ENCODE measurements at places on chromosomes 2 and 18.

GRCh38 chr18:75124991-75125381, 84.0 kb downstream of the PTGR3 start:
- peak; percentile 49 for DNase-seq

DNA sequence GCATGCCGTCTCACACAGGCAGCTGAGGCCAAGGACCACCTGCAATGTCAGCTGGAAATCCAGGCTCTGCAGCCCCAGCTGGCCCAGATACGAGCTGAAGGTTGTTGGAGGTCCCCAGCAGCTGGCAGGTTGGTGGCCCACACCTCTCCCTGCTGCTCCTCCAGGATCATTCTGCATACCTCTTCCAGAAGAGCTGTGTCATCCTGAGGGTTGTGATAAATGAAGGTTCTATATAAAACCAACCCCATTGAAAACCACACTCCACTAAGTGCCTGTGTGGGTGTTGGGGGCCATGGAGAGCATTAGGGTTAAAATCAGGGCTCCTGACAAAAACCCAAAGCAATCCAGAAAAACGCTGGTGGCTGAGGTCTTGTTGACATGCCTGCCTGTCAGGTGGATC, 50.4 kb downstream of the C1QL2 start:
- no peak for DNase-seq

DNA sequence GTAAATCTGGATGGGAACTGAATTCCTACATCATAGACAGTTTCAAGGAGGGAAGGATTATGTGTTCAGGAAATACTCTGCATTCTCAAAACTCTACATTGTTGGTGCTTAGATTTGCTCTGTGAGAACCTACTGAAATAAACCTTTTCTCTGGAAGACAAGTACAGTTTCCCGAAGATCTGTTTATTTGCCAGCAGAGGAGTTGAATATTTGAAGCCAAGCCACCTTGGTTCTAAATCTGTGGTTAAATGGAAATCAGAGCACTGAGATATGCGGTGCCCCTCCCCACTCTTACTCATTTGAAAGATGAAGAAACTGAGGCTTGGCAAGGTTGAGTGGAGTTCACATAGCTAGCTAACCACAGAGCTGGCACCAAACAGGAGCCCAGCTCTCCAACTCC, 146.3 kb upstream of the CTAGE1 start:
- no peak for DNase-seq

DNA sequence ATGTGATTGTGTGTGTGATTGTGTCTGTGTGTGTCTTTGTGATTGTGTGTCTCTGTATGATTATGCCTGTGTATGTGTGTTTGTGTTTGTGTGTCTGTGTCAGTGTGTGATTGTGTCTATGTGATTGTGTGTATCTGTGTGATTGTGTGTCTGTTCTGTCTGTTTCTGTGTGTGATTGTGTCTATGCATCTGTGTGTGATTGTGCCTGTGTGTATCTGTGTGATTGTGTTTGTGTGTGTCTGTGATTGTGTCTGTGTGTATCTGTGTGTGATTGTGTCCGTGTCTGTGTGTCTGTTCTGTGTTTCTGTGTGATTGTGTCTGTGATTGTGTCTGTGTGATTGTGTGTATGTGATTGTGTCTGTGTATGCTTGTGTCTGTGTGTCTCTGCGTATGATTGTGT, 12.1 kb upstream of the KLHL30 start:
- DNase-seq = no peak

GRCh38 chr2:10533811-10534321, 85.7 kb upstream of the ODC1 start:
- DNase-seq = no peak

- no peak for DNase-seq
Observed at GRCh38 chr18:10242936-10243680, 211.3 kb upstream of the APCDD1 start.

DNA sequence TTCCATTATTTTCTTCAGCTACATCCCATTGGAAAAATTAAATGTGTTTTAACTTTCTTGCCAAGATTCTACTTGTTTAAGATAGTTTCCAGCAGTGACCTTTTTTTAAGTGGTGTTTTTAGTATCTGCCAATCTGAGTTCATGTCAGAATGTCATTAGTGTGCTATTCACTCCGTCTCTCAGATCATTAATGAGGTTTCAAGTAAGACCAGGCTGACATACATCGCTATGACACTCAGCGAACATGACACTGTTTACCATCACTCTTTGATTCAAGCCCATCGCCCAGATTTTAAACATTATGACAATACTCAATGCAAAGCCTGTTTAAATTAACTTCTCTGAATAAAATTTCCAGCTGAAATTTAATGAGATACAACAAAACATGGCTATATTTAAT, 272.0 kb upstream of the KYNU start:
- DNase-seq = no peak

- DNase-seq = no peak
Observed at GRCh38 chr2:45723857-45724256, 72.4 kb downstream of the PRKCE start.

DNA sequence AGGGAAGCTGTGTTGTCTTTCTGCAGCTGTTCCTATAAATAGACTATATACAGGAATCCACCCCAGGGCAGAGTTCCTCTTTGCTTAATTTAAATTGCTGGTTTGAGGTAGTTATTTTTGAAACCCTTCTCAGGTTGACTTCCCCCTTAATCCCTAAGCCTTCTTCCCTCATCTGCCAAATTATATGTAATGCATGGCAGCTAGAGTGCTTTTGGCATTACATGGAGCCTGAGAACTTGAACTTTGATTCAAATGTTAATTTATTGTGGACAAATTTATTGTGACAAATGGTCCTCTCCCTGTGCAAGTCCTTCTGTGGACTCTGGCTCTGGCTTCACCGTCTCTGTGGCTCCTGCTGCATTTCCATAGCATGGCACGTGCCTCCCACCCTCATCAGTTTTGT, 29.2 kb downstream of the MYO1B start:
- no peak for DNase-seq

GRCh38 chr2:10935953-10936942, 24.5 kb downstream of the KCNF1 start:
- no peak for DNase-seq

DNA sequence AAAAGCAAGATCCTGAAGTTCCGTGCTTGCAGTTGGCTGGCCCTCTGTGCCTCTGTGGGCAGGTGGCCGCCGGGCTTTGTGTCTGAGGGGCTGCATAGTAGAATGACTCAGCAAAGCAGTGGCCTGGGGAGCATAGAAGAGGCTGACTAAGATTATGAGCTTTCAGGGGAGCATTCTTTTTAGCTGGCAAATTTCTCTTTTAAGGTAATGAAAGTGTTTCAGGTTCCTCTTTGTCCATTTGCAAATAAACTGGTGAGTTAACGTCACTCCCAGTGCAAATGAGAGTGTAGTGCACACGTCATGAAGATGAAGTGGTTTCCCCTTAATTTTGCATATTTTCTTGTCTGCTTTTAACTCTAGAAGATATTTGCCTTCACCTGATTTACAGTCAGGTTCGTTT, 98.6 kb downstream of the BCL2L11 start:
- no peak for DNase-seq

DNA sequence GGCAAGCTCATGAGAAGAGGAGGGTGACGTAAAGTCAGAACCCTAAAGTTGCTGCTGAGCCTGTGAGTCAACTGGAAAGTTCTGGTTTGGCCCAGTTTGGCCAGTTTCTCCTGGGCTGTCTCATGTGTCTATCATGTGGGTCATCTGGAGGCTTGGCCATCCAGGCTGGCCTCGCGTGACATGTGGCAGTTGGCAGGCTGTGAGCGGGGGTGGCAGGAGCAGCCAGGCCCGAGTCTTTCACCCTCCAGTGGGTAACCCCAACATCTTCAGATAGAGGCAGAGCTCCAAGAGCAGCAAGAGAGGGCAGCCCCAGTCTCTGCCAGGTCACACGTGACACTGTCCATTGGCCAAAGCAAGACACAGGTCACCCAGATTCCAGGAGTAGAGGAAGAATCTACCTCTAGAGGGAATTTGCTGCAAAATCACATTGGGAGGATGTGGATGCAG, 51.5 kb downstream of the FHOD3 start:
- DNase-seq = no peak

DNA sequence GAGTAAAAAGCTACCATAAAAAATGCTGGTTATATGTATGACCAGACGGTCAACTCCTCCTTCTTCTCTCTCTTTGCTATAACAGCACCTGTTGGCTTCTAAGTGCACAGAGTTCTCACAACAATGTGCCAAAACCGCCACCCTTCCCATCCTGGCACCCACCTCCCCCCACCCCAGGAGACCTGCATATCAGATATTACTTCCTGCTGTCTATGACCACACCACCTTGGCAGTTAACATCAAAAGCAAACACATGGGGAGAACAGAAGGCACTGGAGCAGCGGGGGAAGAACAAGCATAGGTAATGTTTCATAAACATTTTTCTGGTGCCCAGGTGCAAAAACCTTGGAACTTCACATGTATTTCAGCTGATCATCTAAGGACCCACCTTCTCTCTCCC, 15.5 kb downstream of the SPRED2 start:
- peak; percentile 21 for DNase-seq

DNA sequence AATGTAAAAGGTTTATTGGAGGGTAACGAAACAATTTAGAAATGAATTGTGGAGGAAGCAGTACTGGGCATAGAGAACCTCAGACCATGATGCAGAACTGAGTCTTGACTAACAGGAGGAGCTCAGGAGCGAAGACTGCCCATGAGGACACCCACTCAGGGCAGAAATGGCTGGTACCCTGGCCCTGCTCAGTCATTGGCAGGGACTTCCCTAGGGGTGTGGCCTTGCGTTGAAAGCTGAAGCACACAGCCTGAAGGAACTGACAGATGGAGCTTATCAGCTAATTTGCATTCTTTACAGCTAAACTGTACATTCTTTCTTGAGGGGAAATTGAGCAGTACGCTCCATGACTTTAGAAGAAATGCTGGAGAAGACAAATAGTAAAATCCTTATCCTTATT, 57.1 kb downstream of the PDK1 start:
- DNase-seq = peak; percentile 92

DNA sequence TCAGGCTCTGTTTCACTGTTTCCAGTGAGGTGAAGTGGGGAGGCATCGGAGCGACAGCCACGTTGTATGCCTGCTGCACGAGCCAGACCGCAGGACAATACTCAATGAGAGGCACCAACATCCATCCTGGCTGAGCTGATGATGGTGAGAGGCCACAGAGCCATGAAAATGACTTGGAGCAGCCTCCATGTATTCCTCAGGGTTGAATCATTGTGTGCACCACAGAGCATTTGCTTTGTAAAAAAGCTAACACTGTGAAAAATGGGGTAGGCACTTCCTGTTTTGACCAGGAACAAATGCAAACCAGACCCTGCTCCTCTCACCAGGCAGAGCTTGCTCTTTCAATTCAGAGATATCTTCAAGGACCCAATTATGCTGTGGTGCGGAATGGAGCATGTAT, 87.2 kb downstream of the LPIN1 start:
- no peak for DNase-seq

- no peak for DNase-seq
Observed at GRCh38 chr2:239791526-239792404, 233.4 kb downstream of the NDUFA10 start.

DNA sequence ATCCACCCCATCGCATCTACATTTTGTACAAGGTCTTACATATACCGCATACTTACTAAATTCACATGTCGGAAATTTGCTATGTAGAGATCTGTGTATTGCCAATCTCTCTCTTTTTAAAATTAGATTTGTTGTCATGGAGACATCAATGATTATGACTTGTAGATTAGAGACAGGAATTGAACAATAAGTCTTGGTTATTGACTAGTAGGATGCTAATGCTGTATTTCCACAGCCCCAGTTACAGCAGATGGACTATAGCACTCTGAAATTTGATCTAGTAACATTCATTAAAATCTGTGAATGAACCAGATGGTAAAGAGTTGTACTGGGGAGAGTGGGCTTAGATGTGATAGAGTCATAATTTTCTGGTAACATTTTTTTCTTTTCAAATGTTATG, 805.7 kb downstream of the SLC4A3 start:
- peak; percentile 87 for DNase-seq

GRCh38 chr18:3213300-3214059, 6.3 kb downstream of the MYOM1 start:
- no peak for DNase-seq

DNA sequence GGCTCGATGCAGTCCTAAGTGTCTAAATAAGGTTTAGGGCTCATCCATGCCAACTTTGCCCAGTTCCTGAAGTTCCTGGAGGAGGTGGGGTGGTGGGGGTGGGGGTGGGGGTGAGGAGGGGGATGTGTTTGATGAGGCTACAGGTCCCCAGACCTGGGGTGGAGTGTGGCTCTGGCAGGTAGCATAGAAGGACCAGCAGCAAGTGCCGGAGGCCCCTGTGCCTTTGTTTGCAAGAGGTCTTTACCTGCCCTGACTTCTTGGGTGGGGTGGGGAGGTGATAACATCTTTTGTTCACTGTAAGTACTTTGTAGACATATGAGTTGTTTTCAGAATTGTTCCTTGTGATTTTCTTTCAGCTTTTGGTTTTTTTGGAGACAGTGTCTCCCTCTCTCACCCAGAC, 10.0 kb downstream of the SH3BP4 start:
- DNase-seq = no peak

GRCh38 chr2:120251880-120252224, 800 bp upstream of the RALB start:
- no peak for DNase-seq

GRCh38 chr2:164760179-164760578, 81.4 kb downstream of the COBLL1 start:
- DNase-seq = no peak

GRCh38 chr18:26322890-26323653, 96.8 kb downstream of the TAF4B start:
- no peak for DNase-seq

DNA sequence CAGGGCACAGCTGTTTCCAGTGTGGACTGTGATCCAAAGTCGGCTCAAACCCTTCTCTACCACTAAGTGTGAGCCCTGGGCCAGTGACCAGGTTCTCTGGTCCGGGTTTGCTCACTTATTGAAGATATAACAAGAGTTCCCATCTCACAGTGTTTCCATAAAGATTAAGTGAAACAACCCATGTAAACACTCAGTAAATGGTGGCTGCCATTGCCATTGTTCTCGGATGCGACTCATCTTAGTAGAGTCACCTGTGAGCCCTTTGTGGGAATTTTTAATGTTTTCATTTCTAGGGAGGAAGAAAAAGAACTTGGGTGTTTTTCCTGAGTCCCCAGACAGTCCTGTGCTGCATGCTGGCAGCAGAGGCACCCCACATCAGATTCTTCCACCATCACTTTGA, 53.4 kb downstream of the TPGS2 start:
- DNase-seq = no peak

DNA sequence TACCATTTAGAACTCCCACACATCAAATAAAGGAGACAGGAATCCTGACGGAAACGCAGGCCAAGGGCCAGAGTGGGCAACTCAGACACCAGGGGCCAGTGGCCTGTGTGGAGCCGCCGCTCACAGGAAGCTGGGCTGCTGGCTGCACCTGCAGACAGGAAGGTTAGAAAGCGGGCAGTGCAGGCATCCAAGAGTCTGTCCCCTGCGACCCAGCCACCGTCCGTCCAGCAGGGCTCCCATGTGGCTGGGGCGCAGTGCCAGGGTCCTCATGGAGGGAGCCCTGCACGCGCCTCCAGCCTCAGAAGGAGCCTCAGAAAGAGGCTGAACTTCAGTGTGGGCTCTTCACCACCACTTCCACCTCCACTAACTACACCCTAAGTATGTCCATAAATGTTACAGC, 2.5 kb upstream of the ANO7 start:
- no peak for DNase-seq

- DNase-seq = no peak
Observed at GRCh38 chr2:98454500-98455235, 10.0 kb downstream of the INPP4A start.
